ENCODE measurements at places on chromosomes 3 and 15.

GRCh38 chr15:62503451-62503850, 338.4 kb upstream of the C2CD4B start:
- no peak for DNase-seq

DNA sequence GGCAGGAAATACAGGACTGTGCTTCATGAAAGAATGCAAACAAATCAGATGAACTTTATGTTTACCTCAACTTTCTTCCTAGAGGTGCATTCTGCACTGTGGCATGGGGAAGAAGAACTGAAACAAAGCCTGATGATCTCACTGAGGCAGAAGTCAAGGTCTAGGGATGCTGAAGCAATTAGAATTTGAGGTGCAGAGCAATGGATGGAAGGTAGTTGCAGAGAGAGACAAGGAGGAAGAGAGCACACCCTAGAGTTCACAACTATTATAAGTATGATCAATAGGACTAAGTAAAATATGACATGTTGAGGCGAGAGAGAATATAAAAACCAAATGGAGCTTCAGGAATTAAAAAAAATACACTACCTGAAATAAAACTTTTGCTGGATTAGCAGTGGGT, 420.1 kb downstream of the EDEM1 start:
- no peak for DNase-seq

DNA sequence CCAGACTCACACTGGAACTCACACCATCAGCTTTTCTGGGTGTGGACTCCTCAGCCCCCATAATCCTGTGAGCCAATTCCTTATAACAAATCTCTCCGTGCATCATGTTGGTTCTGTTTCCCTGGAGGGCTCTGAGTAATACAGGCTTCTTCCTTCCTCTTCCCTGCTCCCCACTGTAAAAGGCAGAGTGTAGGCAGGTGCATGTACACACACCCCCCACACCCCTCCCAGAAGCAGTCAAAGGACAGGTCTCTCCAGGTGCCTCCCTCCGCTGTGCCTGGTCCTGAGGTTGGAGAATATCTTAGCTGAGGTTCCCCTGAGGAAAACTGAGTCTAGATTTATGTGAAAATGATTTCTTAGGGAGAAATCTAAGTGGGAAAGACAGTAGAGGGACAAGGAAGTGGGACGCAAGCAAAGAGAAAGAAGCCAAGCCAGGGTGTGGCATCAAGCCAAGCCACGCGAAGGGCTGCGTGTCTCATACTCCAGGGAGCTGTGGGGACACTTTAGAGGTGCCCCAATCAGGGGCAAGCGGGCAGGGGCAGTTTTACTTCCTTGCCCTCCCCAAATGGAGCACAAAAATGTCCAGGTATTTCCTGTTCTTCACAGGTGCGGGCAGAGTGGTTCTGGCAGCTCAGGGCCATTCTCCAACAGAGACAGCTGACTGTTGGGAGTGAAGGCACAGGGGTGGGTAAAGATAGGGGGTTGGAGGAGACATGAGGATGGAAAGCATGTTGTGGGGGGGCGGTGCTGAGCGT, 86.6 kb downstream of the HMG20A start:
- DNase-seq = no peak

DNA sequence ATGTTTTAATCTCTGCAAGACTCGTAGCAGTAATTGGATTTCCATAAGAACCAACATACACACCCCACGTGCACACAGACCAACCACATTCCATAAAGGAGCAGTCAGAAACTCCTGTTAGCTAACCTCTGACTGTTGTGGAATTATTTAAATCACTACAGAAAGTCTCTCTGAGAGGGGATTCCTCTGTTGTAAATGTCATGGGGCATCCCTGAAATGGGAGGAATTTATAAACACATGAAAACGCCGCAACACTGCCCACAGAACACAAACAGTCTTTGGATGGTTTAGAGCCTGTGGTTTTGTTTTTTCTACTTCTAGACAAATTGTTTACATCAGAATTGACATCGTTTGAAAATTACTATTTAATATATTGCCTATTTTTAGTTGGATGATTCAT, 740.1 kb upstream of the GRM7 start:
- DNase-seq = no peak

- DNase-seq = no peak
Measured at GRCh38 chr3:125207949-125208568, 4.5 kb downstream of the SLC12A8 start.

- no peak for DNase-seq
Measured at GRCh38 chr3:149657321-149657925, 402 bp downstream of the WWTR1 start.

GRCh38 chr3:65338571-65338970, 650.8 kb upstream of the ADAMTS9 start:
- DNase-seq = no peak
